Activated CD4-positive, alpha-beta T cell treated with anti-CD3 and anti-CD28 coated beads for 36 hours (primary cell): ENCODE measurements at places on chromosomes 5 and 9.

- DNase-seq: no peak
Observed at GRCh38 chr9:8536845-8537244, 737.3 kb upstream of the DMAC1 start.

GRCh38 chr9:34607331-34607730 lies 4.6 kb downstream of the RPP25L start:
- DNase-seq: no peak

DNA sequence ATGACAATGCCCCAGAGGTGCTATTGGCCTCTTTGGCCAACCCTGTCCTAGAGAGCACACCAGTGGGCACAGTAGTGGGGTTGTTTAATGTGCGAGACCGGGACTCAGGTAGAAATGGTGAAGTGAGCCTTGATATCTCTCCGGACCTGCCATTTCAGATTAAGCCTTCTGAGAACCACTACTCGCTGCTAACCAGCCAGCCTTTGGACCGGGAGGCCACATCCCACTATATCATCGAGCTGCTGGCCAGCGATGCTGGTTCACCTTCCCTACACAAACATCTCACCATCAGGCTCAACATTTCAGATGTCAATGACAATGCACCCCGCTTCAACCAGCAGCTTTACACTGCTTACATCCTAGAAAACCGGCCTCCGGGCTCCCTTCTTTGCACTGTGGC lies 1.4 kb downstream of the PCDHGC5 start:
- no peak for DNase-seq

- no peak for DNase-seq
Observed at GRCh38 chr5:1318659-1319251, 23.9 kb upstream of the TERT start.

GRCh38 chr9:127876764-127877562 lies 512 bp downstream of the AK1 start:
- DNase-seq: no peak

GRCh38 chr5:157857816-157858526 lies 974 bp downstream of the CLINT1 start:
- no peak for DNase-seq

DNA sequence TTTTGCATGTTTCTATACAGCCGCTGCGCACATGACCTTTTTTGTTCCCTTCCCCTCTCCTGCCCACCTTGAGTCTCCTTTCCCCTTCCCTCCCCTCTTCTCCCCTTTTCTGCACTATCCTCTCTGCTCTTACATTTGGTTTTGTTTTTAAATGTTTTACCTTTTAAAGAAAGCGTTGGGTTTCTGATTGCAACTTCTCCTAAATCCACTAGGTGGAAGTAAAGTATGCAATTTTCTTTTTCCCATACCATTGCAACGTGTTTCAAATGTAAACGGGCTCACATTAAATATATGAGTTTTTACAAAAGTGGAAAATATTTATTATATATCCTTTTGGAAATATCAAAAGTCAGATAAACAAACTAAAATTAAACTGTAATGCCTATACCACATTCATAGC lies 500.9 kb downstream of the DIRAS2 start:
- DNase-seq: no peak

GRCh38 chr9:72564479-72565281 lies 43.3 kb downstream of the TMC1 start:
- DNase-seq: no peak

DNA sequence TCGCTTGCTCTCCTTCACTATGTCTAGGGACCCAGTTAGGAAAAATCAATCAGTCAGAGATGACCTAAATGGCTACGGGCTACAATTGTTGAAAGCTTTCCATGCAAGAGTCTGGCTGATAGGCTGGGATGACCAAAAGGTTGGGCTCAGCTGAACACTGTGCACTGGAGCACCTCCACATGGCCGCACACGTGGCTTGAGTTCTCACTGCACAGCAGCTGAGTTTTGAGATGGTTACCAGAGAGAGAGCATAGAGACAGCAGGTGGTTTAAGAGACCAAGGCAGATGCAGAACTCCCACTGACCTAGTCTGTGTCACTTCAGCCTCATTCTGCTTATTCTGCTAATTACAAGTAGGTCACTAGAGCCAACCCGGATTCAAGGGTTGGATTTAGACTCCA lies 2354.8 kb upstream of the C9orf72 start:
- DNase-seq: no peak

DNA sequence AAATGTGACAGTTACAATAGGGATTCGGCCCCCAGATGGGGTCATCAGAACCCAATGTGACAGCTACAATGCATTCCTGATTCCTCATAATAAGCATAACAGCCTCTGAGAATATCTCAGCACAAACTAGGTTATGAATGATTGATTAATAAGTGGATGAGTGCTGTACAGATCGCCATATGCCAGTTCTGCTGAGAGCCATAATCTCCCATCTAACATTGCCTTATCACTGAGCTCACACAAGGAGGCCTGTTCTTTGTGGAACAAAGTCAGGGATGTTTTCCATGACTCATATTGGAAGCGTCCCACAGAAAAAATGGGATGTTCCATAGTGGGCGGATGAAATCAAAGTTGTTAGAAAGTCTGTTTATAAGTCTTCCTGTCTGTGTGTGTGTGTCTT lies 89.6 kb downstream of the KIF4B start:
- no peak for DNase-seq

- DNase-seq: no peak
Observed at GRCh38 chr9:25726871-25727410, 48.7 kb upstream of the TUSC1 start.

- DNase-seq: no peak
Observed at GRCh38 chr5:76927961-76928360, 24.9 kb upstream of the CRHBP start.

- peak; percentile 54 for DNase-seq
Observed at GRCh38 chr9:93071464-93071863, 13.0 kb downstream of the SUSD3 start.

GRCh38 chr5:79062436-79062835 lies 7.0 kb downstream of the DMGDH start:
- DNase-seq: no peak

GRCh38 chr5:177429248-177430040 lies 3.0 kb downstream of the GRK6 start:
- peak; percentile 96 for DNase-seq

- no peak for DNase-seq
Observed at GRCh38 chr5:142670804-142671203, 15.1 kb downstream of the FGF1 start.

DNA sequence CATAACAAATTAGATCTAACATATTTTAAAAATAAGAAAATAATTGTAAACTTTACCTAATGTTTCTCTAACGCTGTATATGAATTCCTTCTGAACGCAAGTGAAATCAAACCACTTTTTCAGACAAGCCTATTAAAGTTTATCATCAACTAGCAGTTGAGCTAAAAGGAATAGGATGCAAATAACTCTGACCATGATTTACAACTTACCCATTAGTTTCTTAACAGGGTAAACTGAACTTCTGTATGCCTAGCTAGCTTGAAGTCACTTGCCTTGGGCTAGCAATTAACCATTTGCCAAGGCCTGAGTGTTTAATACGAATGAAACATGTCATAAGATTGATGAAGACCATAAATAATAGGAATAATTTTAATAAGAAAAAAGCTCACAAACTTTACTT lies 762.7 kb upstream of the ARRDC3 start:
- DNase-seq: no peak

- DNase-seq: no peak
Observed at GRCh38 chr9:135810806-135811575, 96.4 kb downstream of the CAMSAP1 start.

- DNase-seq: no peak
Observed at GRCh38 chr5:4255441-4255840, 659.8 kb downstream of the IRX1 start.

DNA sequence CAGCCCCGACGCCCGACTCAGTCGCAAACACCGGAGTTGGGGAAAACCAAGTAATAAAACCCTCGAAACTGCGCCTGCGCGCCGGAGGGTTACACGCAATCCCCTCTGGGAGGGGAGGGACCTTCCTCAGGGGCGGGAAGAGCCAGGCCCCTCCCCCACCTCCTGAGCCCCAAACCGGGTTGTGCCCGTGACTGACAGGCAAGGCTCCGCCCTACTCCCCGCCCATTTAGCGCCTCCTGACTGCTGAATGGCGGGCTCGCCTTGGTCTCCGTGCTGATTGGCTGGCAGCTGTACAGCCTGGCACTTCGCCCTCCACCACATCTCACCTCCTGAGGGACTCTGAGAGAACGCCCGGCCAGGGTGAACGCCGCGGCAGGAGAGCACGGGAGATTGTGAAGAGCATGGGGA lies at the start of gene PRDM9:
Gene PRDM9 (plus strand): TSS at position 332 of the 408 bp plus-strand sequence. CDS start 1,425 bp downstream, outside the sequence.
- DNase-seq: peak; percentile 77
